ENCODE measurements at places on chromosomes 3 and 15.

- DNase-seq = no peak
Measured at GRCh38 chr3:183967693-183968092, 50.0 kb downstream of the ABCC5 start.

DNA sequence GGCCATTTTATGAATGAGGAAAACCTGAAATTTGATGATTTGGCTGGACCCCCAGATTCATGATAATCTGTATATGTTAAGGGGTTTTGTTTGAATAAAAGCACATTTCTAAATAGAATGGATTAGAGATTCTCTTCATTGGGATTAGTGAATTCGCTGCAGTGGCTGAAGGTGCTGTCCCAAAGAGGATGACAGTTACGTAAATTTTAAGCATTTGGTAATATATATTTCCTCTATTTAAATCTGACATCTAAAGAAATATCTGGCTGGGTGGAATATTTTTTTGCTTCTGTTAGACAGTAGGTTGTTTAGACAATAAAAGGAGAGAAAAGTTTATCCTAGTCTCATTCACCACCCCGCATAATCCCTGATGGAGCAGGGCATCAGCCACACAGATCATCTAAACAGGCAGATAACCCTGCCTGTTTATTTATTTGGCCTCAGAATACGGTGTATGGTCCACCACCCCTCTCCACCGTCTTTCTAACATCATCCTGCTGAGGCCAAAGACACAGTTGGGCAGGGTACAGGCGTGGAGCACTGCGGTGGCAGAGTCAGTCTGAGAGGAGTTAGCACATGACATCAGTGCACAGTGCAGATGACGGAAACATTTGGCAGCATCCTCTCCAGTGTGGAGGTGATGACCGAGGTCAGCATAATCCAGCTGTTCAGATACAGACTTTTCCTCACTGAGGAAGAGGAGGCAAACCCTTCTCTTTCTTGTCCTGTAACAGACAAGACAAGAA lies 20.4 kb upstream of the NFKBIZ start:
- DNase-seq = peak; percentile 72

DNA sequence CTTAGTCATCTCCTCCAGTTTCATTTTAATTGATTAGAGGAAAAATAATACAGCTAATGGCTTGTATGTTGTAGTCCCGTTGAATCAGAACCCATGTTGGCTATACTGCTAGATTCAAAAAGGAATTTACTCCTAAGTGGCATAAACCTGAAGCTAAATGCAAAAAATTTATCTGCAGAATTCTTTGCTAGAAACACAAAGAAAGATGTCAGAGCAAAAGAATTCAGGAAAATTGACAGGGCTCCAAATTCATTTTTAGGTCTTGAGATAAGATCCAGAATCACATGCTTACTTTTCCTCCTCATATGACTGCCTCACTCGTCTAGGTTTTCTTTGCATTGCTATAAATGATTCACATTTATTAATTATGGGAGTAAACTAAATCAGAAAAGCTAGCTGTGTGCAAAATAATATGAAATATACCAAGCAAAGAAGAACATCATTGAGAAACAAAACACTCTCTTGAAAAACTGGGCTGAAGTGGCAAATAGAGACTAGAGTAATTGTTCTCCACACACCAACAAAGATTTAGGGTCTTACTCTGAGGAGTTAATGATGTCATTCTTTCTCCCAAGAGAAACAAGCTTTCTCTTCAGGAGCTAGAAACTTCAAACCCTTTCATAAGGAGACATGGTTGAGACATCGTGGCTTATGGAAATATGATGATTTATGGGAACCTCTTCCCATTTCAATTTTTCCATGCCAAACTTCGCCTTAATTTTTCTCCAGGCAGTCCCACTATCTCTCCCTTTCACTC lies 94.8 kb upstream of the FEZF2 start:
- no peak for DNase-seq

DNA sequence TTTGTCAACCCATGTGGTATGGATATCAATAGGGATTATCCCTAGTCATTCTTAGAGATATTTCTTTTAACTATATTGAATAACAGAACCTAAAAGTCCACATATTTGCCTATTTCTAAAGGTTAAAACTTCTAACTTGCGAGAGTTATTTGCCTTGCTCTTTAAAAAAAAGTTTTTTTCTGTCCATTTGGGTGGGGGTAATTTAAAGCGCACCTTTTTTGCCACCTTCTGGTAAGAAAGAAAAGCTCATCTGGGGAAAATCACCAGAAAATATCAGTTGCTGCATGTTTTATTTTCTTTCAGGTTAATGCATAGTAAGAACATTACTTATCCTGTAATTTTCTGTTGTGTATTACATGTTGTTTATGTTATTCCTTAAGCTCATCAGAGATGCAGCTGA lies 242.0 kb upstream of the GOLGA6L4 start:
- no peak for DNase-seq

GRCh38 chr3:126889276-126890201 lies 93.4 kb upstream of the PLXNA1 start:
- no peak for DNase-seq

DNA sequence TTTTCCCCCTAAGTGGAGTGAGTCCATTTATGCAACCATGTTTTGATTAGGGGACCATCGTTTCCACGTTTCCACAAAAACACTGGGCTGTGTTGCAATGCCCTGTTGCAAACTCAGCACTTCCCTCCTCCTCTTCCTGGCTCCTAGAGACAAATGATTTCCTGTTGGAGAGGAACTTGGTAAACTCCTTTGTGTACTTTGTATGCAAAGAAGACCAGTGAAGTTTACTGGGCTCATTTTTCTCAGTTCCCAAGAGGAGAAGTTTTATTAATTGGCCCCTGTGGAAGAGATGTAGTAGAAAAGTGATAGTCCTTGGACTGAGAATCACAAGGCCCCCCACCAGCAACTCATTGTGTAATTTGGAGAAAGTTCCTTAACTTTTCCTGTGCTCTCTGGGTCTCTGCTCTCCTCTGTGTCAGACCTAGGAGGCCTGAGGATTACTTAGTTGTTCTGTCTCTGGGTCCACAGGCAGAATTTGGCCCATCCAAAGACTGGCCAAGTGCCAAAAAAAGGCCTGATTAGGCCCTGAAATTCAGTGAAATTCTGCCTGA lies 95.0 kb downstream of the ATG7 start:
- DNase-seq = peak; percentile 51

DNA sequence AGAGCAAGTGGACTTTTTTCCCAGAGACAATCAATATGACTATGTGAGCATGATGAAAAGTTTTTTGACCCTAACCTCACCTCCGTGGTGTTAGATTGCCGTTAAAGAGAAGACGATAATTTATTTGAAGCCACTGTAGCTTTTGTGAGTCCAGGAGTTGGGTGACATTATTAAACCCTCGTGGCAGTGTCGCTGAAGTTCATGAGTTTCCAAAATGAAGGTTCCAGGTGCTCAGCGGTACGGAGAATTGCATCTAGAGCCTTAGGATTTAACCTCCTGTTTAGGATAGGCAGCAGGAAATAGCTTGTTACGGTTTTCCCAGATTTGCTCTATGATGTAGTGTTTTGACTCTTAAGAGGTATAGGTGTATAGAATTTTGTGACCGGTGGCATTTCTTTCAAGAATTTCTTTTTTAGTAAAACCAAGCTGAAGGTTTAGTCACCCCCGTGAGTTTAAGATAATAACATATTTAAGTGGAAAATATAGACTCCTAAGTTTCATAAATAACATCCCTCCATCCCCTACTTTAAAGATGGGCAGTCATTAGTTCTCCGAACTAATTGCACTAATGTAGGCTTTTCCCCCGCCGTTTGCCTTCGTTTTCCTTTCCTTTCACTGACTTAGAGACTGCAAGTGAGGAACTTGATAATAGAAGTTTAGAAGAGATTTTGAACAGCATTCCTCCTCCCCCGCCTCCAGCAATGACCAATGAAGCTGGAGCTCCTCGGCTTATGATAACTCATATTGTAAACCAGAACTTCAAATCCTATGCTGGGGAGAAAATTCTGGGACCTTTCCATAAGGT lies 2.0 kb downstream of the SMC4 start:
- peak; percentile 77 for DNase-seq

GRCh38 chr3:124684459-124684858 lies 45.8 kb upstream of the UMPS start:
- DNase-seq = no peak

DNA sequence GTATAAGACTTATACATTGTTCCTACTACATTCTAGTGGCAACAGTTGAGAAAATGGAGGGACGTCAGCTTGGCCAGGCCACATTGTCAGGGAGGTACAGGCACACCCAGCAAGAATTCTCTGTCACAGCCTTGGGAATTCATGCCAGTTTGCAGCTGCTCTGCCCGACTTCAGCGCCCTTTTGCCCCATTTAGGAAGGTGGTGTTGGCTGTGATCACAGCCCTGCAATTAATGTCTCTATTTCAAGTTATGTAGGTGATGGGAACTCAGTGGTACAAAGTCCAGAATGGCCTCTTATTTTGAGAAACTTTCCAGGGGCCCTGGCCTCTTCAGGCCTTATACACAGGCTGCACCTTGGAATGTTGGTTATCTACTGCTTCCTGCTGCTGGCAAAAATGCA lies 26.7 kb downstream of the AMOTL2 start:
- DNase-seq = no peak

- no peak for DNase-seq
Measured at GRCh38 chr15:41491889-41492288, 1.8 kb upstream of the ITPKA start.

DNA sequence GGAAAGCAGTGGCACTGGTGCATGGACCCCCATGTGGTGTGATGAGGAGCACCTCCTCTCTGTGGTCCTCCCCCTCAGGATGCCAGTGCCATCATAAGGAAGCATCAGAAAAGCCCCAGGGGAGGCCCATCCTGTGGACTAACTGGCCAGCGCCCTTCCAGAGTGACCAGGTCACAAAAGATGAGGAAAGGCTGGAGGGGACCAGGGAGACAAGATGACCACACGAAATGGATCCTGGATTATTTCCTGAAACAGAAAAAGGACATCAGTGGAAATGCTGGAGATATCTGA lies 56.4 kb downstream of the TPRA1 start:
- DNase-seq = no peak

- peak; percentile 61 for DNase-seq
Measured at GRCh38 chr3:115321400-115321805, 174.3 kb upstream of the ZBTB20 start.

All from myocyte (in vitro differentiated cells).